Epithelial cell of esophagus (primary cell): ENCODE measurements at places on chromosomes 2 and 18.

DNA sequence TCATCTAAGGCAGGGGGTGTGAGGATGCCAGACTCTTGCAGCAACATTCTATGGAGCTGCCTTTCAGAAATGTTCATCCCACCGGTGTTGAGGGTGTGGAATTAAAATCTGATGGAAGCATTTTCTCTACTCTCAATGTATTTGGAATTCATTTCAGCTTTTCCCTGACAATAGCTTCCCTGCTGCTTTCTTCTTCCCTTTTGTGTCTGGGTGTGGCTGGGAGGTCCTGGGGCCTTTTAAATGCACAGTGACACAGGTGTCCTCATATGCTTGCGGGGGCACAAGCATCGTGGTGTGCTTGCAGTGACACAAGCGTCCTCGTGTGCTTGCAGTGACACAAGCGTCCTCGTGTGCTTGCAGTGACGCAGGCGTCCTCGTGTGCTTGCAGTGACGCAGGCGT is 43.4 kb upstream of the ASB18 start:
- no peak for DNase-seq

DNA sequence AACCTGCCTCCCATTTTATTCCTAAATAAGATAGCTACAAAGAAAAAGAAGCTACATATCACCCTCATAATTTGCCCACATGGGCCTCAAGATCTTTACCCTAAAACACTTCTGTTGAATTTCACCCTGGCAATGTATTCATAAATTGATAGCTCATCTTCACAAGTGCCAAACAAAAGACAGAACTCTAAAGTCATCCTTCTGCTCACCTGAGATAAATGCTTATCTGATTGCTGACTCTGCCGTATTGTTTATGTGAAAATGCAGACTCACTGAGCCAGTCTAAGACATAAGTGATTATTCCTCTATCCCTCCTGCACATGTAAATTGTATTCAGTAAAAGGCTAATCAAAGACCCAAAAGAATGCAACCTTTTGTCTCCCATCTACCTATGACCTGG is 2.0 kb downstream of the RDH14 start:
- no peak for DNase-seq

DNA sequence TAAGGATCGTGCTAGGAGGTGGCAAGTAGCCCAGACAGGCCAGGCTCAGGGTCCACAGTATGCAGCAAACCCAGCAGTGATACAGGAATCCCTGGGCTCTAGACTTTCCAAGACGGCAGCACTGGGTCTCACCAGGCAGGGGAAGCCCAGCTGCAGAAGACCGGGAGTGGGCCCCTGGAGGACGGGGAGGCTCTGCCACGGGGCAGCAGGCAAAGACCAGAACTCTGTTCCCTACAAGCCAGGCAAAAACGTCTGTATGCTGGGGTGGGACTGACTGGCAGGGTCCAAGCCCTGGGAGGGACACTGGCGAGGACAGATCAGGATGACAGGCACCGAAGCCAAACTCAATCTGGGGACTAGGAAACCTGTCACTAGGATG is 98.9 kb upstream of the SEC11C start:
- DNase-seq = peak; percentile 61

DNA sequence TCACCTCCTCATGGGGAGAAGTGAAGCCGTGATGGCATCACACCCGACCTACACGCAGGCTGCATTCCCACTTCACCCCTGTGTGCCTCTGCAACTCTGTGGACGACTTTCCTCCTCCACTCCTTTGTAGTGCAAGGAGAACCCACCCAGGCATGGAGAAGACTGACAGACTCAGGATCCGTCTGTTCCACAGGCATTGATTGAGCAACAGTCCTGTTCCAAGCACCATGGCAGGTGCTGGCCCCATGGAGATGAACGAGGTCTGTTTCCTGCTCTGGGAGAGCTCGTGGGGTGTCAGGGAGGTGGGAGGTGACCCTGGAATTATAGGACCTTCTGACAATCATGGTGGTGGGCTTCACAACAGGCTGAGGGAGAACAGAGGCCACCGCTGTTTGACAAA is 284.7 kb upstream of the HDAC4 start:
- no peak for DNase-seq

GRCh38 chr18:68763083-68763482 is 34.8 kb upstream of the CCDC102B start:
- DNase-seq = peak; percentile 54

GRCh38 chr2:149223472-149224095 is 106.8 kb upstream of the LYPD6 start:
- no peak for DNase-seq

DNA sequence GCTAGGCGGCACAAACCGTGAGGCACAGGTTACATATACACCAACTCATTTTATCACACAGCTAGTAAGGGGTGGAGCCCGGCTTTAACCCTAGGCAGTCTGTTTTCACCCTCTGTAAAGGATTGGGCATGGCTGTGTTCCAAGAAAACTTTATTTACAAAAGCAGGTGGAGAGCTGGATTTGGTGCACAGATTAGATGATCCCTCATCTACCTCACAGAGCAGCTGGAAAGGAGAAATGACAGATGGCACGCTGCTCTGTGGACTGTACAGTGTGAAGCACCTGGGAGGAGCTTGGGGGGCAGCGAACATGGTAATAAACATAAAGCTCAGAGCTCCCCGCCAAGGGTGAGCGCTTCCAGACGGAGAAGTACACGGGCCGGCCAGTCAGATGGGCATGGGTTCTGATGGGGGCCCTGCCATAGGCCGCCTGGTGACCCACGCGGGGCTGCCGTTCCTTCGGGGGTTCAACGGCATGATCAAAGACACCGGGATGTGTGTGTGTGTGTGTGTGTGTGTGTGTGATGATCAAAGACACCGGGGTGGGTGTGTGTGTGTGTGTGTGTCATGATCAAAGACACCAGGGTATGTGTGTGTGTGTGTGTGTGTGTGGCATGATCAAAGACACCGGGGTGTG is 862 bp upstream of the TMEM177 start:
- no peak for DNase-seq

GRCh38 chr2:186595219-186595618 is 5.4 kb downstream of the ITGAV start:
- peak; percentile 29 for DNase-seq

GRCh38 chr2:233758849-233759248 is 1.2 kb upstream of the UGT1A1 start:
- no peak for DNase-seq

DNA sequence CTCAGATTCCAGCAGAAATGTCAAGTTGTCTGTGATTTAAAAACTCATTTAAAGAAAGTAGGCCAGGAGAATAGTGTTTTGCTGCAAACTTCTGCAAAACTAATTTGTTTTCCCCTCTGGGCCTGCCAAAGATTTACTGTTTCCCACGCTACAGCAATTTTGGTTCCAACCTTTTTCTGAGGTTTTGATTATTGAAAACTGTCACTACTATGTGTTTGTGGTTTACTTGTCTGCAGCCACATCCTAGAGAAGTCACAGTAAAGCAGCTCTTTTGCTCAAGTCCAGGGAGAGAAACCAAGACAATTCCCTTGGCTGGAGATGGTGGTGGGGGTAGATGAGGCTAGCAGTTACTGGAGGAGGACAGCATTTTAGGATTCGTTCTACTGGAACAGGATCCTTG is 12.8 kb downstream of the IL1R2 start:
- DNase-seq = no peak

GRCh38 chr18:79733135-79733701 is 53.6 kb downstream of the CTDP1 start:
- no peak for DNase-seq

DNA sequence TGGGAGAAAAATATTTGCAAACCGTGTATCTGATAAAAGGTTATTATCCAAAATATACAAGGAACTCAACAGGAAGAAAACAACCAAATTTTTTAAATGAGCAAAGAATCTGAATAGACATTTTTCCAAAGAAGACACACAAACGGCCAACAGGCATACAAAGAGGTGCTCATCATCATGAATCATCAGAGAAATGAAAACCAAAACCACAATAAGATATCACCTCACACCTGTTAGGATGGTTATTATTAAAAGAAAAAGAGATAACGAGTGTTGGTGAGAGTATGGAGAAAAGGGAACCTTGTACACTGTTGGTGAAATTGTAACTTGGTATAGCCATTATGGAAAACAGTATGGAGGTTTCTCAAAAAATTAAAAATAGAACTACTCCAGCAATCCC is 463.3 kb downstream of the IRS1 start:
- DNase-seq = peak; percentile 46

DNA sequence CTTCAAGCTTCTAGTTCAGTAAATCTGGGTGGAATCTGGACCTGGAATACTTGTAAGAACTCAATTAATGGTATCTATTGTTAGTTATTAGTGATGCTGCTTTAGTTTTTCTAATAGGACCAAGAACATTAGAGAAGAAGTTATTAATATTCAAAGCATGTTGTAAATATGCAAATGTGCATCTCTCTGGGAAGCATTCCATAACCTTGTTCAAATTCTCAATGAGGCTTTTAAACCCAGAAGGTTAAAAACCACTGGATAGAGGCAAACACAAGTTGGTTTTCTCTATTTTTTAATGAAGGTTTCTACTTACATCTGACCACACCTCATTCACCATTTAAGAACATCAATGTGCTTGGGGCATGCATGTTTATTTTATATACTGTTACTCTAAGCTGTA is 16.1 kb upstream of the ACVR1C start:
- DNase-seq = no peak

DNA sequence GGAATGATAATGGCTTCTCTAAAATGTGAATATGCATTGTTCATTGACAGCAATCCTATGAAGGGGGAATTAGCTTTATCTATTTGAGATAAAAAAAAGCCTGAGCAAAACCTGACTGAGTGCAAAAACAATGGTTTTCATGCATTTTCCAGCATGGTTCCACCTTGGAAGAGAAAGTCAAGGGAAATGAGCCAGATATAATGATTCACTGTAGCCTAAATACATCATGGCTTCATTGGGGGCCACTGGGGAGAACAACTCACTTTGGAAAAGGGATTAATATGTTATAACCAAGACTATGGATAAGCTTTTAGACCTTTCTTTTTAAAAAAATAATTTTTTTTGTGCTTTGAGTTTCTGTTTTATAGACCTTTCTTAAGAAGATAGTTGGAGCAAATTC is 679.7 kb downstream of the NYAP2 start:
- DNase-seq = peak; percentile 36

- DNase-seq = no peak
These were observed 141.7 kb downstream of the NDUFA10 start for GRCh38 chr2:239883326-239884050.

DNA sequence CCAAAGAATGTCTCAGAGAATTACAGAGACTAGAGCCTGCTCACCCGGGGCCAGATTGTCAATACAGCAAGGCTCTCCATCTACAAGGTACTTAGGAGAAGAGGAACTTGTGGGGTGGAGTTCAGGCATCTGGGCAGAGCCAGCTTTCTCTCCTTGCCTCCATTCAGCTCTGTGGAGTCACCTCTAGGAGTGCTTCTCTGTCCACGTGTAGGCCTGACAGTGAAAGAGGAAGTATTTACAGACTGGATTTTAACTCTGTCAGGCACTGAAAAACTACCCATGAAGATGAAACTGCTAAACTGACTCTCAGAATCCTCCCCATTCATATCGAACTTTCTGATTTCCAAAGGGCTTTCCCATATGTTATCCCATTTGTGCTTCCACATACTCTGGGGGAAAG is 315.6 kb downstream of the SETBP1 start:
- no peak for DNase-seq

GRCh38 chr18:75279381-75279780 is 68.8 kb downstream of the TSHZ1 start:
- no peak for DNase-seq

- no peak for DNase-seq
These were observed 69.9 kb downstream of the ODC1 start for GRCh38 chr2:10378189-10378588.

DNA sequence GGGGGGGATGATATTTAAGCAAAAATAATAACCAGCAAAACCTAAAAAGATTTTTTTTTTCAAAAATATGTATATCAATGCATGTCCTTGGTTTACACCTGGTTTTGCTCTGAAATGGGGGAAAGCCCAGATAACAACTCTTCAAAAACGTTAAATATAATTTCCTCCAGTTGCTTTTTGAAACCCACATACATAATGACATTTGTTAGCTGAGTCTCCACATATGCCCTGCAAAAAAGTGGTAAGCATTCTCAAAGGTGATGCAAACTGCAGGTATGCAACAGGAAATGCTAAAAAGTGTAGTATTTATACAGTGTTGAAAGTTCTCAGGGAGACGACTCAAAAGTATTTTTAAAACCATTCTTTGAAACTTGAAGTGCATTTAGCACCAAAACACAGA is 258.6 kb downstream of the ZEB2 start:
- peak; percentile 48 for DNase-seq

DNA sequence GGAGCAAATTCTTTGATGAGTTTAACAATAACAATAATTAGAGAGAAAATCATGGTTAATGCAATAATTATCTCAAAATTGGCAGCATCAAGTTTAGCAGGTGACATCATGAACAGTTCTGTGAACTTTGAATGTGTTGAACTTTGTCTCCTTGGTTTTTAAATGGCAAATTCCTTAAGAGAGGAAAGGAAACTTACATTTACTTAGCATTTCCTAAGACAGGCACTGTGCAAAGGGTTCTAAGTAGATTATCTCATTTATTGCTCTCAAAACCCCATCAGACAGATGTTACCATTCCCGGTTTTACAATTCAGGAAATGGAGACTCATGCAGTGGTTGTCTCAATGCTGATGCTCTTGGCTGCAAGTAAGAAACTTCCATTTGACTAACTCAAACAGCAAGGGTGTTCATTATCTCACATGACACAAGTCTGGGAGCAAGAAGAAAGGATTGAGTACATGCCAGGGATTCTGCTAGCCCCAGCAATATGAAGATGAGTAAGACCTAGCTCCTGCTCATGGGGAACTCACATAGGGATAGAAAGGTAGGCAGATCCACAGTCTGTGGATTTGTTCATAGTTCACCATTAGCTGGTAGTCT is 81.3 kb upstream of the ITGA6 start:
- DNase-seq = no peak

- DNase-seq = no peak
These were observed 276.9 kb downstream of the SRBD1 start for GRCh38 chr2:45334205-45334604.

DNA sequence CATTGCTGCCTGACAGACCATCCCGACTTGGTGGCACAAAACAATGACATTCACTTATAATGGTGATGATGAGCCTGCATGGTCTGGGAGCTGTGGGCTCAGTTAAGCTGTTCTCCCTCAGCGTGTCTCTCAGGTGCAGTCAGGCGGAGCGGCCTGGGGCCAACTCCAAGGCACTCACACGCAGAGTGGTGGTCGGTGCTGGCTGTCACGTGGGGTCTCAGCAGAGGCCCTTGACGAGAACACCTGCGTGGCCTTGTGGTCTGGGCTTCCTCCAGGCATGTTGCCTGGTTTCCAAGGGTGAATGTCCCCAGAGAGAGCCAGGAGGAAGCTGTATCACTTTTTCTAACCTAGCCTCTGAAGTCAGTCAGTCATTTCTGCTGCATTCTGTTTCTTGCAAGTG is 29.8 kb downstream of the ARMC9 start:
- no peak for DNase-seq

DNA sequence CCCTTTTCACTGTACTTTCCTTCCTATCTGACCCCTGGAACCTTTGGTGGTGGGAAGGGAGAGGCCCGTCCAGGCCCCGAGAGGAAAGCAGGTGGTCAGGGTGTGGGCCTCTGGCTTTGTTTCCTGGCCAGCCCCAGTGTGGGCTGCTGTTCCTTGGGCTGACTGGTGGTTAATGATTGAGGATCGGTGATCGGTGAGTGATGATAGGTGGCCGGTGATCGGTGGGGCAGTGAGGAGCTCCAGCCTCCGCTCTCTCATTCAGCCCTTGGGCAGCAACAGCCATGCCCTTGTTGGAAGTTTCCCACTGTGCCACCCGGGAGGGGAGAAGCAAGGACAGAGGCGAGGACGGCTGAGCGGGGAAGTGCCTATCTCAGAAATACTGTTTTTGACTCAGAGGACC is 7.3 kb downstream of the ACKR3 start:
- DNase-seq = no peak

GRCh38 chr2:19102696-19103423 is 255.6 kb downstream of the OSR1 start:
- DNase-seq = peak; percentile 38
